GDM1 (cell line): ENCODE measurements at places on chromosomes 13 and 19.

- DNase-seq = no peak
Observed at GRCh38 chr13:74243637-74244526, 109.7 kb upstream of the KLF12 start.

GRCh38 chr19:29531458-29532025, 5.7 kb downstream of the VSTM2B start:
- DNase-seq = no peak

DNA sequence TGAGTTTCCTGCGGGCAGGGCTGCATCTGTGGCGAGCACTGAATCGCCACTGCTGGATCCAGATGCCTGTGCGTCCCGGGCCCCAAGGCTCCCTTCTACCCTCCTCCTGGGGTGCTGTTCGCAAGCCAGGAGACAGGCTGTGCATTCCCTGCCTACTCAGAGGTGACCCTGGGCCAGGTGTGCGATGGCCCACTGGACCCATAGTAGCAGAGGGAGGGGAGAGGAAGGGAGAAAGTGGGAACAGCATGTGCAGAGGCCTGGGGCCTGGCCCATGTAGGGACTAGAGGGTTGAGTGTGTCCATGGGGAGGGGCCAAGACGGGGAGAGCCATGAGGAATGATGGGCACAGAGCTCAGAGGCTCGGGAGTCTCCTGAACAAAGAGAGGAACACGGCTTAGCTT, 27.3 kb downstream of the CARM1 start:
- no peak for DNase-seq

DNA sequence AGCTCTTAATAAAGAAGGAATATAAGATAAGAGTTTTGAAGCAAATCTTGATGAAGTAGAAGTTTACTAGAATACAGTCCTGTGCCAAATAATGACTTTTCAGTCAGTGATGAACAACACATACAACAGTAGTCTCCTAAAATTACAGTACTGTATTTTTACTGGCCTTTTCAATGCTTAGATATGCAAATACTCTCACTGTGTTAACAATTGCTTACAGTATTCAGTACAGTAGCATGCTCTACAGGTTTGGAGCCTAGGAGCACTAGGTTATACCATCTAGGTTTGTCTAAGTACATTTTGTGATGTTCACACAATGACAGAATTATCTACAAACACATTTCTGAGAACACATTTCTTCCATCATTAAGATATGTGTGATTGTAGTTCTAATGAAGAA, 316.7 kb upstream of the KLHL1 start:
- no peak for DNase-seq

- no peak for DNase-seq
Observed at GRCh38 chr19:58315580-58315979, 10.4 kb downstream of the ERVK3-1 start.

DNA sequence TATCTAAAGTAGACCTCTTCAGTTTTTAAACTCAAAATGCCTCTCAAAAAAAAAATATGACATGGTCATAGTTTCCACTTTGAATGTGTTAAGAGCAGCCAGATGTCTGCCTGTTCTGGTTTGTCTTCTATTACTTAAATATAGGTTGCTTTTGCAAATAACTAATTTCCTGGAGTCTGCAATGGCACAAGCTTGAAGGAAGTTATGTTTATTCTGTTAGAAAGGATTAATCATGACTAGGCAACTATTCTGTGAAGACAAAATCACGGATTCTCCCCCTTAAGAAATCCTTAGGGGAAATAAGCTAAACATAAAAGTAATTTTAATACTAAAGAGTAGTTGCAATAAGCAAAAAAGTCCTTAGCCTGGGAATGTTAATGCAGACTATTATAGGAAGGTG, 26.3 kb downstream of the SKA3 start:
- no peak for DNase-seq

- DNase-seq = no peak
Observed at GRCh38 chr19:3748965-3749364, 12.5 kb downstream of the APBA3 start.

DNA sequence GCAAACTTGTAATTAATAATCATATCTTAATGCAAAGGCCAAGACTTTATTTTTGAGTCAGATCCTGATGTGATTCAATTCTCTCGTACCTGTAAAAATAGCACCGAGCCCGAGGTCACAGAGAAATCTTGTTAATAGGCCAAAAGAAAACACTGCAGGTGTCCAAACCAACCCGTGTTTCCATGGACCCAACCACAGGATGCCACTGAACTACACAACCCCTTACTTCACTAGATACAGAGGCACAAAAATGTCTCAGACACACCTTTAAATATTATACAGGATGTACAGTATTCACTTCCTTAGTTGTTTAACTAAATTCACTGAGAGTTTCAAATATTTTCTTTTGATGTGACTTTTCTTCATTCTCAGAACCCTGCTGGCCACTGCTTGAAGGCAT, 530.9 kb downstream of the MYO16 start:
- no peak for DNase-seq
